ENCODE measurements at places on chromosomes 2 and 18.

GRCh38 chr2:133378928-133379549 lies 189.2 kb downstream of the NCKAP5 start:
- no peak for DNase-seq

DNA sequence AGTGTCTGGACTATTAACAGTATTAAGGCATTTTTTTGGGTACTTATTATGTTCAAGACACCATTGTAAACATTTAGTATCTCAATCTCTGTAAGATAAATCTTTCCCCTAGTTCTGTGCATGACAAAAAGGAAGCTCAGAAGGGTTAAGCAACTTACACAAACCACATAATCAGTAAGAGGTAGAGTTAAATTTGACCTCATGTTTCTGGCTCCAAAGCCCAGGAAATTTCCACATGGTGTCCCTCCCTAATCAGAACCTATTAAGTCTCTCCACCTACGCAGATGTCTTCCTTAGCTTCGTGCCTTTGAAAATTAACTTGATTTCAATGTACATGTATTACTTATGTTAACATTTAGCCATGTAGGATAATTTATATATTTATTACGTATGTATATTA lies 2.0 kb downstream of the MFSD6 start:
- DNase-seq = no peak

GRCh38 chr2:34266908-34267697 lies 668.0 kb upstream of the FAM98A start:
- DNase-seq = no peak

DNA sequence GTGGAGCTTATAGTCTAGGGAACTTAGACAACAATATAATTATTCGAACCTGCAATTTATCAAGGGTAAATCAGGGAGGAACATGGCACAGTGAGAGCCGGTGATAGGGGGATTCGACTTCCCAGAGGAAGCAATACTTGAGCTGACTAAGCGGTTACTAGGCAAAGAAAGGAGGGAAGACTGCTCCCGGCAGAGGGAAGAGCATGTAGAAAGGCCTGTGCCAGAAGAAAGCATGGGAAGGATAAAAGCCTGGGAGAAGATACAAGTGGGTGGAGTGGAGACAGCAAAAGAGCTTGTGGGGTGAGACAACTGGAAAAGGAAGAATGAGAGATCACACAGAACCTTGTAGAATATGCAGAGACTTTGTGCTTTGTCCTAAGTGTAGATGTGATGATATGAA lies 93.3 kb downstream of the MARCHF4 start:
- DNase-seq = no peak

DNA sequence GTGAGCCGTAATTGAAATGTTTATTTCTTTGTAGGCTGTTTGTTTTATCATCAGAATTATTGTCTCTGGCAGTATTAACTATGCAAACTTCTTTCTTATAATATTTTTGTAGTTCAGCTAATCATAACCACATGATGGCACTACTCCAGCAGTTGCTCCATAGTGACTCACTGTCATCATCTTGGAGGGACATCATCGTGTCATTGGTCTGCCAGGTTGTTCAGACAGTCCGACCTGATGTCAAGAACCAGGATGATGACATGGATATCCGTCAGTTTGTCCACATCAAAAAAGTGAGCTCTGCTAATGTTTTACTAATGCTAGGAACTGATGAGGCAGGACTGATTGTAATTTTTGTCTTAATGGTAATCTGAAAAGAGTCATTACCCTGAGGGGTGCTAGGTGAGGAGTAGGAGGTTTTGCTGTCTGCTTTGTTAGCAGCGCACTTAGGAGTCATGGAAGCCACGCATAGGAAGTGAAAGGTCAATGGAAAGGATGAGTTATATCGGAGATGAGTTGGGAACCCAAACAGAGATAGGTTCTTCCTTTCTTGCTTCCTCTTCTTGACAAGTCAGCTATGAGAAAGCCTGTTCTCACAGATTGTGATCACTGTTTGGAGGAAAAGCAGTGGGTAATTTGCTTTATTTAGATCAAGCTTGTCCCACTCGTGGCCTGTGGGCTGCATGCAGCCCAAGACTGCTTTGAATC lies 49.2 kb downstream of the PIKFYVE start:
- DNase-seq = no peak

- no peak for DNase-seq
Observed at GRCh38 chr2:224682134-224682533, 34.0 kb downstream of the CCDC195 start.

- no peak for DNase-seq
Observed at GRCh38 chr18:58258692-58259342, 214.8 kb downstream of the NEDD4L start.

GRCh38 chr2:239105234-239105633 lies 257.3 kb downstream of the TWIST2 start:
- no peak for DNase-seq

DNA sequence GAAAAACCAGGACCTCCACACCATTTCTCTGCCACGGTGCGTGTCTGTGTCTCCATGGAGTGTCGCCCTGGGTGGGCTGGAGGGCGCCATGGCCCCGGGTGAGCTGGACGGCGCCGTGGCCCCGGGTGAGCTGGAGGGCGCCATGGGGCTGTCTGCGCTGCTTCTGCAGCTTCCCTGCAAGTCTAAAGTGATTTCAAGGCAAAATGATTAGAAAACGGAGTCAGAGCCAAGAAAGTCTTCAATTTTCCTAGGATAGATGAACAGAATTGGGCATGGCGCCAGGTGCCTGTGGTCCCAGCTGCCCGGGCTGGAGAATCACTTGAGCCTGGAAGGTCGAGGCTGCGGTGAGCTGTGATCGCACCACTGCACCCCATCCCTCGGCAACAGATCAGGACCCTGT lies 27.7 kb upstream of the NFATC1 start:
- DNase-seq = no peak

DNA sequence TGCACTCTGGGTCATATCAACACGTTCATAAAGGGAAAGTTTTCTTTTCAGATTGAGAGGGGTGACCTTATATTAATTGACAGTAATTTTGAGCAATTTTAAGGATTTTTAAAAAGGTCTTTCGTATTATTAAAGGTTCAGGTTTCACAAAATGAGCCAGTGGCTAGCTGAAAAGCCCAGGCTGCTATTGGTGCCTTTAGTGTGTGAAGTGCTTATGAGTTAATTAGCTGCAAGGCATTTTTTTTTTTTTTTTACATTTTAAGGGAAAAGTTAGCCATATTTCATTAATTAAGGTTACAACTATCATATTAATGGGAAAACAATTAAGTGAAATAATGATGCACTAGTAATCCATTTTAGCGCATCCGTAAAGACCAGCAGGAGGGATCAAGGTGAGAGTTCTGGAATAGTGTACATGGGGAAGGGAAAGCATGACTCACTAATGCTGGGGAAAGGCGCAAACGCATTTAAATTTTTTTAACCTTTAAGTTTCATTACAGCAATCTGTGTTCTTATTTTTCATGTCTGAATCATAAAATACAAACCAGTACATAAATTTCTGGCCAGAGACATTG lies 200.0 kb downstream of the ZNF407 start:
- DNase-seq = no peak

- DNase-seq = no peak
Observed at GRCh38 chr2:68420254-68420910, 46.7 kb downstream of the FBXO48 start.

DNA sequence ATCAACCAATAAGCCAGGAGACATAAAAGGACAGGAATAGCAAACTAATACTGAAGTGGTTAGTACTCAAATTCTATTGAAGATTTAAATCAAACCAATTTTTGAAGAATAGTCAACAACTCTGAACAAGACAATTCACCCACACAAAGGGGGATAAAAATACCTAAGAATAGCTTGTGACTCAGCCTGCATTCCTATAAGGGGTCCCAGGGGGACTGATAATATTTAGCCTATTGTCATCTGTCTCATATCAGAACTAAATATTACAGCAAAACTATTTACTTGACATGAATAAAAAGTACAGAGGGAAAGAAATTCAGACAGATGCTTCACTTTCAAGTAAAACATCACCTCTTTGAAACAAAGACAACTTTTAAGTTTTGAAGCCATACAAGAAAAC lies 7.7 kb downstream of the ITSN2 start:
- no peak for DNase-seq

- no peak for DNase-seq
Observed at GRCh38 chr2:212145121-212145520, 393.5 kb downstream of the ERBB4 start.

DNA sequence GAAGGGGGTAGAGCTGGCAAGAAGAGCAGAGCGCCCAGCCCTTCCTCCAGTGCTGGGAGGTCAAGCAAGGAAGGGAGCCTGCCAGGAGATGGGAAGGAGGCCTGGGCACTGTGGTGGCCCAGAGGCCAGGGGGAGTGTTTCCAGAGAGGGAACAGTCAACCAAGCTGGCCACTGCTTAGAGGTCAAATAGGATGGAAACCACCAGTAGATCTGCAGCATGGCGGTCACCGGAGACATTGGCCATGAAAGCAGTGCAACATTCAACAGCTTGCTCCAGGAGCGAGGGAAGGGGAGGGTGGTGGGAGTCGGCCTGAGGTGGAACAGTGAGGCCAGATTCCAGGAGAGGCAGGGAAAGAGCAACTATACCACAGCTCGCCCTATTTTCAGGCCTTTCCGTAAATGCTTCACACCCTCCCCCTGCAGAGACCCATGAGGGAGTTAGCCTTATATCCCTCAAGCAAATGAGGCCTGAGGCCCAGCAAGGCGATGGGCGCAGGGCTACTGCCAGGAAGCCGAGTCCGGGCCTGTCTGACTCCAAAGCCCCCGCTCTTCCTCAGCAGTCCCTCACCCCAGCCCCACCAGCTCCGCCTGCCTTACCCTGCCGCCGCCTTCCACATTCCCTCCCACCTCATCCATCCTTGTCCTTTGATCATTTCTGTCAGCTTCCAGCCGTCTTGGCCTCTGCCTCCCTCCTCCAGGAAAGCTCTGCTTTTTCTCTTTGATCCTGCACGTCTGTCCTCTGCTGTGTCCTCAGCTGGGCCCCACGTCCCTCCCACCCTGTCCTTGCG lies 17.0 kb downstream of the KCNK3 start:
- DNase-seq = no peak

GRCh38 chr2:45739796-45740485 lies 88.5 kb downstream of the PRKCE start:
- no peak for DNase-seq

GRCh38 chr18:23234619-23235018 lies 99.3 kb downstream of the CABLES1 start:
- no peak for DNase-seq

GRCh38 chr2:240293557-240294461 lies 141.7 kb upstream of the GPC1 start:
- no peak for DNase-seq

DNA sequence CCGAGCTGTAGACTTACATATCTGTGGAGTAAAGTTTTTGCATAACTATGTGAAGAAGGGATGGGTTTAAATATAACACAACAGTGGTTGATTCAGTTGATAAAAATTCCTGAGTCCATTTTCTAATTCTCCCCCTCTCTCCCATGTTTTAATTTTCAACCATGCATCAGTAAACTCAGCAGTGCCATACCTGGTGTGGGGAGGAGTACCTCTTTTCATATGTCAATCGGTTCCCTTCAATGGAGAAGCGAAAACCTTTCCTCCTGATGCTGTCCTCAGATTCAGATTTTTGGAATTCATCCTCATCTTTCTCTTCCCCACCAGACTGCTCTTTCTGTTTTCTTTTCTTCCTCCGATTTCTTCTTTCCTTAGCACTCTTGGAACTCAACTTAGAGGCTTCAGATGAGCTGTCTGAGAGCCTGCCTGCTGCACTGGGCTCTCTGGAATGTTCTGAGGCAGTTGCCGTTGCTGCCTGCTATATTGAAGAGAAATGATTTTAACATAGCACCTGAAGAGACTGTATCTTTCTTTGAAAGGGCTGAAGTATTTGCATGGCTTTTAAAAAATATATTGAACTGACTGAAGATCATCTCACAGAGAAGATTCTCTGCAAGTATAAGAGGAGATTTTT lies 82.9 kb downstream of the SCN1A start:
- DNase-seq = no peak

GRCh38 chr2:36329251-36329650 lies 26.3 kb upstream of the CRIM1 start:
- no peak for DNase-seq

- no peak for DNase-seq
Observed at GRCh38 chr18:35099911-35100310, 58.7 kb downstream of the MAPRE2 start.

DNA sequence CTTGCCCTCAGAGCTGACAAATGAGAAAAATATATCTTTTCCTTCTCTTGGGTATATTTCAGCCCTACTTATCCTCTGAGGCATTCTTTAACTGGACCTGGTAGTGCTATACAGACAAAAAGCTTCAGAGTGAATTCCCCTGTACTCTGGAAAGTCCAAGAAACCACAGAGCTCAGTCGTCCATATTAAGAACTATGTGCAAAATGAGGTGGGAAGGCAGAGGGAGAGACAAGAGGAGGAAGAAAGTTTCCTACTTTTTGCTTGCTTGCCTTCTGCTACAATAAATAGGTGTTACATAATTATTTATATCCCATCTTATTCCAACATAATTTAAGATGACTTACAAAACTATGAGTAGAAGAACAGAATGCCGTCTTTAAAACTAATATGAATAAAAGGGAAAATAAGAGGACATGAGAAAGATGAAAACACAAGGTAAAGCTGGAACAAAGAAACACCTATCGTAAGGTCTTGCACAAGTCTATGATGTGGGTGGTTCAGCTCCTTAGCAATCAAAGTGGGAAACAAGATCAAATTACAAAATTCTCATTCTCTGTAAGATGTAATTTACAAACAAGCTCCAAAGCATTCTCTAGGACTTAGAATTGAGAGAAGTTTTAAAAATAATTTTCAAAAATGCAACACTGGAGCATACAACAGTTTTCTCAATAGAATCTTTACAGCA lies 97.9 kb downstream of the BAZ2B start:
- no peak for DNase-seq

- DNase-seq = no peak
Observed at GRCh38 chr2:126864861-126865260, 33.8 kb upstream of the TEX51 start.

DNA sequence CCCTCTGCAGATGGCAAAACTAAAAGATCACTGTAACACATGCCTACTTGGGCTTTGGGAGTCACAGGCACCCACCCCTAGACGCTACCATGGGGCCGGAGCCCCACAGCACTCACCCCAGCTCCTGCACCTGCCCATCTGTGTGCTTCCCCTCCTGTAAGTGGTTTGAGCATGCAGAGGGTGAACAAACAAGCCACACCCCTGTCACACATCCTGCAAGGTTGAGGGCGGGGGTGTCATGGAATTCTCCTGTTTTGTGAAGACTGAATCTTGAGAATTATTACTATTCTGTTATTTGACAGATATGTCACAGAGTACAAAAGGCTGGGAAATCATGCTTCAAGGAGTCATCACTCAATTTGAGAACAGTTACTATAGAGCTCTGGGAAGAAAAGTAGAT lies 60.9 kb downstream of the RFTN2 start:
- DNase-seq = no peak

Data from CD8-positive, alpha-beta T cell (primary cell).